ENCODE measurements at places on chromosomes 3 and 15.
A peak's percentile ranks its signal among the peaks of the same experiment; 100 is the strongest.

DNA sequence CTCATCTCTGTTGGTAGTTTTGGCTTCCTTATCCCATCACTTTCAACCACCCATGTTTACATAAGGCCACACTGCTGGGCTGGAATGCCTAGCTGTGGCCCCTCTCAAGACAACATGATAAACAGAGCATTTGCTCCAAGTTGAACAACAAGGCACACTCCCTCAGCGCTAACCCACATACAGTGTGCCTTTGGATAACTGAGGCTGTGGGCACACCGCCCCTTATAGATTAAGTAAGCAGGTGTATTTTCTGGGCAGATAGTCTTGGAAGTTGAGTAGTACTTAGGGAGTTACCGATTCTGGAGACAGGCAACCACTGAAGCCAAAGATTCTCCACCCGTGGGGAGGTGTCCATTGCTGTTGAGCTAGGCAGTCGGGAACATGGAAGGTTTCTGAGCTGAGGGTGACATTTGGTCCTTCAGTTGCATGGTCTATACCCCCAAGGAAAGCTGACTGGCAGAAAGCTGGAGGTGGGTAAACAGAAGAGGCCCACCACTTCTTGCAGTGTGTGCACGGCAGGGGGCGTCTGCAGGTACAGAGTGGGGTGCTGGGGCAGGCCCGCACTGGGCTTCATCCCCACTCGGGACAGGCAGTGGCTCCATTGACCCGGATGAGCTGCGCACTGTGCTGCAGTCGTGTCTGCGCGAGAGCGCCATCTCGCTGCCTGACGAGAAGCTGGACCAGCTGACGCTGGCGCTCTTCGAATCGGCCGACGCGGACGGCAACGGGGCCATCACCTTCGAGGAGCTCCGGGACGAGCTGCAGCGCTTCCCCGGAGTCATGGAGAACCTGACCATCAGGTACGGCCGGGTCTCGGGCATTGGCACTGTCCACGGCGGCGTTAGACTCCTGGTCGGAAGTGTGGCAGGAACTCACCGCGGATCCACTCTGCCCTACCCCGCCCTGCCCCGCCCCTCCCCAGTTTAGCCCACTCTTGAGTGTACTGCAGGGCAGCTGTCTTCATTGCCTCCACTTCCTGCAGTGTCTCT is 16.8 kb downstream of the NOX5 start:
- no peak for DNase-seq

- DNase-seq, result no peak
These were observed 28.6 kb upstream of the TEX264 start for GRCh38 chr3:51642462-51642861.

DNA sequence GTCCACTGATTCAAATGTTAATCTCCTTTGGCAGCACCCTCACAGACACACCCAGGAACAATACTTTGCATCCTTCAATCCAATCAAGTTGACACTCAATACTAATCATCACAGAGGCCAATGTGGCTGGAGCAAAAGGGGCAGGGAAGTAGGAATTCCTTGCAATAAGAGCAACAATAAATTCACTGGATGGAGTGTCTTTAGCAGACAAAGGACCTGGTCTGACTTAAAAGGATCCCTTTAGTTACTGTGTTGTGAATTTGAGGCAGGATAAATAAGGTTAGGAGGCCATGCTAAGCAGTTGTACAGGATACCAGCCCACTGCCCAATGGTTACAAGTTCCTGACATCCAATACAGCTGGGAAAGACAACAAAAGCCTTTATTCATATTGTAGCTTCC is 12.3 kb upstream of the GFM1 start:
- DNase-seq, result no peak

- no peak for DNase-seq
These were observed 1.1 kb downstream of the SLCO3A1 start for GRCh38 chr15:91854639-91854990.

GRCh38 chr15:86892774-86893449 is 813.2 kb downstream of the AGBL1 start:
- peak; percentile 18 for DNase-seq

DNA sequence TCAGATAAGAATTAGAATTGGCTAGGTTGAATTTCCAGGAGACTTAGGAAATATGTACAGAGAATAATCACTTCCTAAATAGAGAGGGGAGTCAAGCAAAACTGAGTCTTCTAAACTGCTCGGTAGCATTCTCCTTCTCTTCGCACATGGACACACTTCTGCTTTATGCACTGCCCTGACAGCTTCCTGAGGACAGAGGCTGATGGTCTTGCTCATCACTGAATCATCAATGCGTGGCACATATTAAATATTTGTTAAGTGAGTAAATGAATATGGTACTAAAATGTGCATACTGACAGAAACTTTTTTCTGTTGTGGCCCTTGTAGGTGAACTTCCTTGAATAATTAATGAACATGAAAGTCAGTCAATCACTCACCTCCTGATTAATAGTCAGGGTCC is 315.5 kb downstream of the FHIT start:
- no peak for DNase-seq

GRCh38 chr3:183393625-183394024 is 34.8 kb downstream of the MCF2L2 start:
- DNase-seq, result no peak

DNA sequence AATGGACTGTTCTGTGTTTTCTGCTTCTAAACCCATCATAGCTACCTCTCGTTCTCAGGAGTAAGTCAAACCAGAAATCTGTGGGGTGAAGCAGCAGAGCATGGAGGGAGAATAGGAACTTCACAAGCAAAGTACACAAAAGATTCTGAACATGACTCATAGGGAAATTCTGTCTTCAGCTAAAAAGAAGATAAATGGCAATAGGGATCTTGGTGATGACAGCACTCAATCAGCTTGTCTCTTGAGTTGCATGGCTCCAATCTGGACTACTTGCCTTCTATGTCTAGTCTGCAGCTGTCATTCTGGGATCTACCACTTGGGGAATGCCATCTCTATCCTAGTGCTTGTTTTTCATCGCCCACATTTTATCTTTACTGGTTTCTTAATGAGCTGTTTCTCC is 13.5 kb upstream of the GRAMD1C start:
- DNase-seq, result no peak

DNA sequence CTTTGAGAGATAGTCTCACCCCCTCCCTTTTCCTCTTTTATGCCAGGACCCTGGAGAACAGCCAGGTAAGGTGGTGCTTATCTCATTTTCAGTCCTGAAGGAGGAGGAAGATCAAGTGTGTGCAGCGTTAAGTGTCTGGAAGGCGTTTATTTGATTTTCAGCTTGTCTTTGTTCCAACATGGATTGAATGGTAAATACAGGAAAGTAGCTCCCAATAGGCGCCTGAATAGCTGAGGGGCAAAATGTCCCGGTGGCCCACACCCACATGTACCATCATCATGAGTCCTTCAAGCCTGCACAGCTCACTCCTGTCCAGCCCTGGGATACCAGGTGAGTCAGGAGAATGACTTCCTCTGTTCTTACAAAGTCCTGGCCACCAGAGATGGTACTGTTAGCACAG is 73.5 kb downstream of the CEMIP start:
- no peak for DNase-seq

DNA sequence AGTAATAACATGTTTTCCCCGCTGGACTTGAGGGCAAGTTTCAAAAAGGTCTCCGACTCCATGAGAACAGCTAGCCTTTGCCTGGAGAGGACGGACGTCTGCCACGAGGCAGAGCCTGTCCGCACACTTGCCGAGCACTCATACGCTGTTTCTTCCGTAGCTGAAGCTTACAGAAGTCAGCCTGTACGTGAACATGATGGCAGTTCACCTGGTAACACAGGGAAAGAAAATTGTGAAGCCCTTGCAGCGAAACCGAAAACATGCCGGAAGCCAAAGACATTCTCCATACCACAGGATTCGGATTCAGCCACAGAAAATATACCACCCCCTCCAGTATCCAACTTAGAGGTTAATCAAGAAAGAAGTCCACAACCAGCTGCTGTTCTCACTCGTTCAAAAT is 43.9 kb upstream of the RASA2 start:
- no peak for DNase-seq

- DNase-seq, result no peak
These were observed 4.6 kb upstream of the CCK start for GRCh38 chr3:42270561-42270960.

DNA sequence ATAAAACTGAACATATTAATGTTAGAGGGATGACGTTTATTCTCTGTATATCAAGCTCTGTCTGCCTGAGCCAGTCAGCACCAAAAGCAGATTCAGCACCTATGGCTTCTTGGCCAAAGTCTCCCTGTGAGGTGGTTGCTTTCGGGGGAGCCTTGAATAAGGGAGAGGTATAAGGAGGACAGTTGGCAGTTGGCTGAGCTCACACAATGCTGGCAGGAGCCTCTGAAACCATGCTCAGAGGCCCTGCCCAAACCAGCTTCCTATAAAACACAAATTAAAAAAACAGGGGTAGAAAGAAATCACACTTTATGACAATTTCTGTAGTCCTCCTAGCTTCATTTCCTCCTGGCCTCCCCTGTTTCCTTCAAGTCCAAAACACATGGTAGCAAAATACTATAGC is 18.8 kb downstream of the ARHGEF3 start:
- DNase-seq, result no peak

DNA sequence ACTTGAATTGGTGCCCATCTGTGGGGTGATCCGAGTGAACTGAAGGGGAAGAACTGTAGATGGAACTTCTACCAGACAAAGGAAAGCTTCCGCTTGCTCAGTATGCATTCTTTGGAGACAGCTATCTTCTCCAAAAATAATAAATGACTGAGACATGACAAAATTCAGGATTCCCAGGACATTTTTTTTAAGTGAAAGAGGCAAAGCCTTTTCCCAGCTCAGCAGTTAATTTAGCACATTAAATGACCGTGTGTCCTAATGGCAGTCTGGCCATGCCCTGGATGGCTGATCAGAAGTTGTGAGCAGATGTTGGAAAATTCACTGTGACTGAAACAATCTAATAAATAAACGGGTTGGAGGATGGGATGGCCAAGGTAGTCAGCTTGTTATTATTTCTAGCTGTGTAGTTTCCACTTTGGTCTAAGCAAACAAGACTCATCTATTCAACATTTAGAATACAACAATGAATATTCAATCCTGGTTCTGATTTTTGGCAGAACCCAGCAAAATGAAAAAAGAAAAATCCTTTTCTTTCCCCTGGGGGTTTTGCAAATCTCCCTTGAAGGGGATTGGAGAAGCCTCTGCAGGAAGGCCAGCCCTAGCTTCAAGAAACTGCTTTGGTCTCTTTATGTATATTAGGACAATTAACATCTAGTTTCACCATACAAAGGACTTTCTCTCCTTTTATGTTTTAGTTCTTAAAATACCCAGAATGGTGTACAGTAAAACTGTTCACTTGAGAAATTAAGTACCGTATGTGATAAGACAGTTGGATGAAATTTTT is 540.9 kb upstream of the MDFIC2 start:
- DNase-seq, result no peak

DNA sequence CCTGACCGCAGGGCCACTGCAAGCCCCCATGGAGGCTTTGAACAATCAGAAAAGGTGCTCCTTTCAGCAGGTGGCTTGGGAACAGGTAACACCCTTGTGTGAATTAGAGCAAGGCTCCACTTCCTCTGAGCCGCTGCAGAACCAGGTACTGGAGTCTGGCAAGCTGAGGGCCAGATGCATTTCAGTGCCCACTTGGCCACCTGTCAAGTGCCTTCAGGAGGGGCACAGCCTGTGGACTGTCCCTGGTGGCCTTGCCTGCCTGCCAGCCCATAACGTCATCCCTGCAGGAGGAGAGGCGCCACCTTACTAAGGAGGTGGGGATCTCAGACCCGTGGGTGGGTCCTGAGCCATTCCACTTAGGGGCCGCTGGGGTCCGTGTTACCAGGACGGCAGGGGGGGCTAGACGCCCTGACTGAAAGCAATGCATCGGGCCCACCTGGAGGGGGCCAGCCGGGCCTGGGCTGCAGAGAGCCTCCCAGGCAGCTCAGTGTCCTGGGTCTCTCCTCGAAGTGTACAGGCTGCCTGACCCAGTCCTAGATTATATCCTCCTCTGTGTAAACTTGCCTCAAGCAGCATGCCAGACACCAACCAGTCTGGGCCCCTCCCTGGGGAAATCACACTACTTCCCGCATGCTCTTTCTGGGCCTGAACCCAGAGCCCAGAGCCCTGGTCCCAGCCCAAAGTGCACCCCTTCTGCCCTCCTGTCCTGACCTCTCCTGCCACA is 16.1 kb downstream of the SPTBN5 start:
- no peak for DNase-seq

GRCh38 chr15:59662260-59662659 is 4.9 kb upstream of the GTF2A2 start:
- no peak for DNase-seq

DNA sequence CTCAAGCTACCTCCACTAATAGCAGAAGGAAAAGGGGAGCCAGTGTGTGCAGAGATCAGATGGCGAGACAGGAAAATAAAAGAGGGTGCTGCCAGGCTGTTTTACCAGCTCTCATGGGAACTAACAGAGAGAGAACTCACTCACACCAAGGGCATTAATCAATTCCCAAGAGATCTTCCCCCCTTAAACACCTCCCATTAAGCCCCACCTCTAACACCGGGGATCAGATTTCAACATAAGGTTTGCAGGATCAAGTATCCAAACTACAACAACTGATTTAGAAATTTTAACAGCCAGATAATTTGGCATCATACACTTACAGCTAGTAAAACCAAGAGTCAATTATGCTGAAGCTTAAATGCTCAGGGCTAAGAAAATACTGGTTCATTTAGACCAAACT is 18.9 kb downstream of the CD200 start:
- DNase-seq, result no peak

DNA sequence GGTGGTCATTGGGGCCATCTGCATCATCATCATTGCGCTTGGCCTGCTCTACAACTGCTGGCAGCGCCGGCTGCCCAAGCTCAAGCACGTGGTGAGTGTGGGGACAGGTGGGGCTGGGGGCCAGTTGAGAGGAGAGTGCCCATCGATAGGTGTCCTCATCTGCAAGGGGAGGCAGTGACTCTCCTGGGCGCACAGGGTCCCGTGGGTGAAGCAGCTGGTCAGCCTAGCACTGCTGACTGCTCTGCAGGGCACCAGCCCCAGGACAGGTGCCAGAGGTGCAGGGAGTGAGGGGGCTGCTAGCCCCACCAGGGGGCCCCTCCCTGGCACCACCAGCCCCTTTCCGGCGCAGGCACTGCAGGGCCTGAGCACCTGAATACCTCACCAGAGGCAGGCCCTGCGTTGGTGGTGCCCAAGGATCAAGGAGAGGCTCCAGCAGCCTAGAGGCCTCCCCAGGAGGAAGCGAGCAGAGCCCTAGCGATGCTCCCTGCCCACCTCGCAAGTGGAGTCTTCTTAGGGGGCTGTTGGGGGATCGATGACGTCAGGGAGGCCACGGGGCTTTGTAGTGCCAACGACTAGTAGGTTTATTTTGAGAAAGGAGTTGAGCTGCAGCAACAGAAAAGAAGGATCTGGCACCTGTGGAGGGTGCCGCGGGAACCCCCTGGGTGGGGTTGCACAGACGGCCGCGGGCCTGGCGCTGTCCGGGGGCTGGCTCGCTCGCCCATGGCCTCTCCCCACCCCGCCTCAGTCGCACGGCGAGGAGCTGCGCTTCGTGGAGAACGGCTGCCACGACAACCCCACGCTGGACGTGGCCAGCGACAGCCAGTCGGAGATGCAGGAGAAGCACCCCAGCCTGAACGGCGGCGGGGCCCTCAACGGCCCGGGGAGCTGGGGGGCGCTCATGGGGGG is 976 bp upstream of the ABTB1 start:
- no peak for DNase-seq

- DNase-seq, result no peak
These were observed 38.6 kb downstream of the GASK1A start for GRCh38 chr3:43017593-43018195.
